ENCODE measurements at places on chromosomes 11 and 22. TPM values are rescaled to one million over a fixed set of nuclear protein-coding genes. Genes with fewer than 3 reads are reported as not detected.

Gene DTX4
- 42.0 TPM for total RNA-seq

Gene MMP13
- total RNA-seq: not detected

Gene MOV10L1
- 3.3 TPM for total RNA-seq

Gene OTOG
- total RNA-seq: under 0.01 TPM

Gene GAB4
- not detected for total RNA-seq

Measured in frontal cortex (tissue), 4 donors.